ENCODE measurements at places on chromosomes 11 and 22.

GRCh38 chr11:393219-394033, 583 bp upstream of the PKP3 start:
- DNase-seq, result no peak

- no peak for DNase-seq
Observed at GRCh38 chr11:82756765-82757639, 23.3 kb upstream of the FAM181B start.

- no peak for DNase-seq
Observed at GRCh38 chr22:50361222-50361621, 18.1 kb downstream of the PPP6R2 start.

DNA sequence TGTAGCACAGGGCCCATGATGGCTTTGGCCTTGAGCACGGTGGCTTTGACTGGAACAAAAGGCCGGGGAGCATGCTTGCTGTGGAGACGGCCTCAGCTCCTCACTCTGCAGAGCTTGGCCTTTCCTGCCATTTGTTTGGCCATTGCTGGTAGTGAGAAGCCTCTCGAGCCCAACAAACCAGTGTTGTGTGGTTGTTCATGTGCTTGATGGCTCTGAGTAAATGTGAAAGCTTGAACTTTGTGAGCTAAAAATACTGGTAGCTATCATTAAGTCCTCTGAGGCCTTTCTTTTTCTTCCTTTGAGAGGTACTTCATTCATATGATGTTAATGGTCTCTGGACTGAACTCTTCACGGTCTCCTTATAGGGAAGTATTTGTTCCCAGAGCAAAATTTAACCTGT, 39.6 kb downstream of the NAT10 start:
- no peak for DNase-seq

GRCh38 chr11:13415201-13415600, 47.8 kb downstream of the BTBD10 start:
- DNase-seq, result no peak

- DNase-seq, result no peak
Observed at GRCh38 chr11:75429902-75430713, 2.9 kb downstream of the KLHL35 start.

- DNase-seq, result no peak
Observed at GRCh38 chr11:32374261-32374711, 61.1 kb downstream of the WT1 start.

GRCh38 chr11:64035576-64035975, at the start of gene FLRT1:
TSS of gene FLRT1 (plus strand) at chr11:64035931. CDS start at chr11:64116268, 80,337 bp downstream.
- DNase-seq, result peak; percentile 31

- no peak for DNase-seq
Observed at GRCh38 chr11:8167796-8168195, 1.0 kb downstream of the RIC3 start.

DNA sequence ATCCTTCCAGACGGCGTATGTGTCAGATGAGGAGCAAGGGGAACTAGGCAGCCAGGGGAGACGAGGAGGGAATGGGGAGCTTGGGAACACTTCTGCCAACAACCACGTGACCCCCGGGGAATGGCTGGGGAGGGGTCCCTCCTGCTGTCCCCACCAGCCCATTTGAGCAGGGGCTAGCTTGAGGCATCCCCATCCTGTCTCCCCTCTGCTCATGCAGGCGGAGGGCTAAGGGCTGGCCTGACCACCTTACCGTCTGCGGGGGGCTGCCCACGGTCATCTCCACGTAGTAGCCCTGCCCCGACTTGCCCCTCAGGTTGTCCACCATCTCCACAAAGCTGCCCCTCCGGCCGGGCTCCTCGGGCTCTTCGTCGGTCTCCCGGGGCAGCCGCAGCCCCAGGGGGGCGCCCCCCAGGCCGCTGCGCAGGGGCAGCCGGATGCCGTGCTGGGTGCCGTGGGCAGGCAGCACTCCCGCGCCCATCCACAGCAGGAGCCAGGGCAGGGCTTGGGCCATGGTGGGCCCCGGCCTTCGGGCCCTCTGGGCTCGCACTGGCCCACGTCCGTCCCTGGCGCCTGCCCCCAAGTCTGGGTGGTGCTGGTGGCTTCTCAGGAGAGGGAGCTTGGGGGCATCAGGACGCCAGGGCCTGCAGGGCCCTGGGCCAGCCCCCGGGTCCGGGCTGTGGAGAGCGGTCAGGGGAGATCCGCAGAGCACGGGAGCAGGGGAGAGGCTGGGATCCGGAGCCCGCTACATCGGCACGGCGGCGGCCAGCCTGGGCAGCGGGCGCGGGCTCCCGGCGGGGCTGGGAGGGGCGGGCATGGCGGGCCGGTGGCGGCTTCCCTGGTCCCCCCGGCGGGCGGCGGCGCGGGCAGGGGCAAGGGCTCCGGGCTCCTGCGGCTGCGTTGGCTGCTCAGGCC, 515 bp downstream of the BACE1 start:
- DNase-seq, result no peak

DNA sequence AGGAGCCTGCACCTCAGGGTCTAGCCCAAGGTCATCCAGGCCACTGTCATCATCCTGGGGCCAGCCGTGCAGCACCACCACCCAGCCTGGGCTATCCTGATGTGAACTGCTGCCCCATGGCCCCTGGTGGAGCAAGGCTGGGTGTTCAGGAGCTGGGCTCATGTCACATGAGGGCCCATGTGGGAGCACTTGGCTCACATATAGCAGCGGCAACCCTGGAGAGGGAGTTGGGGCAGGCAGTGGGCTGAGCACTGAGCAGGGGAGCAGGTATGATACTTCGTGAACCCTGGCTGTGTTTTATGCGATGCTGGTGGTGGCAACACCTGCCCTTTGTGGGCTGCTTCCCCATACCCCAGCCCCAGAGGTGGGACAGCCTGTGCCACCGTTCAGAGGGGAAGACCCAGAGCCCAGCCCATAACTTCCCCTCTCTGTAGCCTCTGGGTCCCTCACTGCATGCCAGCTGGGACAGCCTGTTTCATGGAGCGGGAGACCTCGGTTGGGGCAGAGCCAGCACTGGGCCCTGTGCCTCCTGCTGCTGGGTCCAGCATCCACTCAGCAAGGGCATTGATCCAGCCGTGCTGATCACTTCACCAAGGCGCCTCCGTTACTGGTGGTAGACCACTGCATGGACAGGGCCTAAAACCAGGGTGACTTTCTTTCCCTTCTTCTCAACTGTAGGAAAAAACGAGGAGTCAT, 62.5 kb upstream of the SUSD2 start:
- peak; percentile 41 for DNase-seq

- no peak for DNase-seq
Observed at GRCh38 chr11:34784318-34784841, 131.8 kb downstream of the APIP start.

DNA sequence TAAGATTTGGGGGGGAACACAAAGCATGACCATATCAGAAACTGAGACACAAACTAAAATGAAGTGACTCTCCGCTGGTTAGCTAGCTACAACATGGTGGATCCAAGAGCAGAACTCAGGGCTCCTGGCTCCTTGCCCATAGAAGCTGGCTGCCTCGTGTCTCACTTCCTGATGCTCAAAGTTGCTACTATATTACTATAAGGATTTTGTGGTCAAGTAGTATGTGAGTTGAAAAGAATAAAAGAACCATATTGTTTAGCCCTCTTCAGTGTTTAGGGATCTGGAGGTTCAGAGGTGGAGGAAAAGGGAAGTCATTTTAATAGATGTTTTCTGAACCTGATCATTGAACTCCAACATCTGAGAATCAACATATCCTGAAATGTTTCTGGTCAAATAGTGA, 16.9 kb upstream of the SIK2 start:
- no peak for DNase-seq

GRCh38 chr11:128238521-128239265, 348.7 kb downstream of the ETS1 start:
- no peak for DNase-seq

- no peak for DNase-seq
Observed at GRCh38 chr11:91396236-91397133, 828.1 kb upstream of the FAT3 start.

- DNase-seq, result no peak
Observed at GRCh38 chr22:26464312-26464711, 19.3 kb downstream of the HPS4 start.

DNA sequence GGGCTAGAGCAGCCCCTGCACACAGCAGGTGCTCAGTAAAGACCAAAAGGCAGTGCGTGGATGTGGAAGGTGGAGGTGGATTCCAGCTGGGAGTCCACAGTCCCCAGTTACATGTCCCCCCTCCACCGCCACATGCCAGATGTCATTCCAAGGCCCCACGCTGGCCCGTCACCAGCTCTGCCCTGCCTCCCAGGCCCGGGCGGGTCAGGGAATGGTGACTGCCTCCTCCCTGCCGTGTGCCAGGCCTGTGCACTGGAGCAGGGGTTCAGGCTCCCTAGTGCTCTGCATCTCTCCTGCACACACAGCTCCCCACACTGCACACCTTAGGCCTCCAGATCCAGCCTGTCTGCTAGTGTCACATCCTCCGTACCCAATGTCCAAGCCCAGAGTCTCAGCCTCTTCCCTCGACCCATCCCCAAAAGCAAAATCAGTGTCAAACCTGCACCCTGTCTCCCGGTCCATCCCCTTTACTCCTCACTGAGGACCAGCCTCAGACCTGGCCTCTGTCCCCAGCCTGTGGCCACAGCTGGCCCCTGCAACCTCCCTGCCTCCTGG, 40.2 kb upstream of the PRODH start:
- no peak for DNase-seq

GRCh38 chr22:26763633-26764361, 106.4 kb downstream of the MIAT start:
- no peak for DNase-seq

DNA sequence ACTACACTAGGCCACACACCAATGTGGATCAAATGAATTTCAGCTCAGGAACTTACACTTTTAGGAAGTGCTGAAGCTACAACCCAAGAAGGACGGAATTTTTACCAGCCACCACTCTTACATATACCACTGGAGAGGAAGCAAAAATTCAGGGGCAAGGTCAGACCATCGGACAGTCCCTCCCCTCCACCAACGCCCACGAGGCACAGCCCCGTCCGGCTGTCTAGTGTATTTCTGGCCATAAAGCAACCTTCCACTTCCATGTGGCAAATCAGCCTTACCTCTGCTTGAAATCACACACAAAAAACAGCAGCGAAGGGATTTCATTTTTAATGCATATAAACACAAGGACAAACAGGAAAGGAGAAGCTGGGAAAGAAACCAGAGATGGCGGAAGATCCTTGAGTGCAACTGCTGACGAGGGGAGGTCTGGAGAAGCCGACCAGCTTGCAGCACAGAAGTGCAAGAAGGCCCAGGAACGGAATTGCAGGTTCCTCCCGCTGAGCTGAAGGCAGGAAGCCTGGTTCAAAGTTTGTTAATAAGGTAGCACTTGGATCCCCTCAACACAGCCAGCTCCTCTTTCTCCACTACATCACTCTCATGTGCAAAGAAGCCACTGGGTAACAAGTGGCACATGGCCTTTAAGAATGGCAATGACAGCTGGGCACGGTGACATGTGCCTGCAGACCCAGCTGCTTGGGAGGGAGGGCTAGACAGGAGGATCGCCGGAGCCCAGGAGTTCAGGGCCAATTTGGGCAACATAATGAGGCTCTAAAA, 71.5 kb downstream of the SHANK2 start:
- DNase-seq, result no peak

- no peak for DNase-seq
Observed at GRCh38 chr22:39026509-39027150, 5.7 kb downstream of the APOBEC3D start.

GRCh38 chr22:17916226-17916889, 108.0 kb downstream of the MICAL3 start:
- no peak for DNase-seq

- DNase-seq, result no peak
Observed at GRCh38 chr11:27573024-27573423, 66.5 kb upstream of the LIN7C start.

DNA sequence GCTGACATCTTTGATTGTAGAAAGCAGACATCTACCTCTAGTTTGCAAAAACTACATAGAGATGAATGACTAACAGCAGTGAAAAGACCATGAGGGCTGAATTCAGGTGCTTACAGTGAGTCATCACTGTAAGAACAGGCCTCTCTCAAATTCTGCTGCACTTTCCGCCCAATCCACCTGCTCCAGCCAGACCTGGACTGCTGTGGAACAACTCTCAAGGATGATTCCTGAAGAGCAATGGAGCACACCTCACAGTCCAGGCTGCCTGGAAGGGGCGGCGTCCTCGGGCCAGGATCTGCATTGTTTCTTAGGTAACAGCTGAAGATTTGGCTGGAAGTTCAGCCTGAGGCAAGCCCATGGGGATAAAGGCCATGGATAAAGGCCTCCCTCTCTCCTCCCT, 15.1 kb downstream of the APOL2 start:
- DNase-seq, result no peak

- DNase-seq, result no peak
Observed at GRCh38 chr11:47244448-47245350, 3.9 kb downstream of the ACP2 start.

GRCh38 chr11:61854966-61855714, 27.0 kb downstream of the FADS2 start:
- peak; percentile 60 for DNase-seq

- no peak for DNase-seq
Observed at GRCh38 chr22:30326255-30326705, 461 bp downstream of the TBC1D10A start.

GRCh38 chr11:21343204-21343603, 673.8 kb downstream of the NELL1 start:
- DNase-seq, result no peak

GRCh38 chr11:127601578-127601977, 601.0 kb upstream of the KIRREL3 start:
- no peak for DNase-seq

- DNase-seq, result no peak
Observed at GRCh38 chr22:40001800-40002577, 7.2 kb downstream of the FAM83F start.

DNA sequence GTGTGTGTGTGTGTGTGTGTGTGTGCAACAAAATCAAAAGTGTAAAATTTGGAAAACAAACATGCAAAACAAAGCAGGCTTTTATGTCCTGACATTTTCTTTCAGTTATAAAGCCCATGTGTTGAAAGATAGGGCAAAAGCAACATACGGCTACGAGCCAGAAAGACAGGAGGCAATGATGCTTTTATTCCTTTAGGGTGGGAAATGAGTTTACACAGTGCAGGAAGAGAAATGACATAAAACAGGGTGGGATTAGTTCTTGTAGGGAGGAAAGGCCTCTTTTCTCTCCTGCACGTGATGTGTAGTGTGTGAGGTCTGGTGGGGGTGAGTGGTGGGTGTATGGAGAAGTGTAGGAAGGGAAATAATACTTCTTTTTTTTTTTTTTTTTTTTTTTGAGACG, 29.4 kb downstream of the IL18 start:
- DNase-seq, result no peak

DNA sequence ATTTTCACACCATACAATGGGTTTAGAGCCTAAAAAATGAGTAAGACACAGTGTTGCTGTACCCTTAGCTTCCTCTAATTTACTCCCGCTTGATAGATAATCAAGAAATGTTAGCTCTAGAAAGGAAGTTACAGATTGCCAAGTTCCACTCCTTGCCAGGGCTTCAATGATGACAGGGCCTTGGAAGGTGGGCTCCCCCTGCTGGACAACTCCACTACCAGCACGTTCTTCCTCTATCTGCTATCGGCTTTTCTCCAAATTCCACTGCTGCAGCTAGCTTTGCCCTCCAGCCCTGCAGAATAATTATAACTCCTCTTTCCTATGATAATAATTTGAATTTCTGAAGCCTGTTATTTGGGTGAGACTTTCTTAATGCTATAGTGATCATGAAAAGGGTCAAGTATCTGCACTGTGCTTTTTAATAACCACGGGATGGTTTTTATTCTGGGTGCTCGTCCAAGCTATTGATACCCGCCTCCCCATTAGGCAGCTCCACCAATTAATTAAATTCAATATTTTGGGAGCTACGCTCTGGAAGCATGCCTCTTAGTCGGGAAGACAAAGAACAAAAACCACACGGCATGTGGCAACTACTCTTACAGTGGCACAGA, 9.0 kb downstream of the SYN3 start:
- DNase-seq, result peak; percentile 68

All from hypothalamus (tissue), 51 donors.